ENCODE measurements at places on chromosomes 7 and 10. TPM values are rescaled to one million over a fixed set of nuclear protein-coding genes. Genes with fewer than 3 reads are reported as not detected.

Gene VCL
- total RNA-seq, result 265 TPM

Gene CADPS2
- total RNA-seq, result 8.6 TPM

Gene FAM25C
- total RNA-seq, result not detected

Gene ZFYVE27
- 34.0 TPM for total RNA-seq

Gene KCNH2
- total RNA-seq, result 2.7 TPM

Gene CISD1
- total RNA-seq, result 14.6 TPM

Gene HOGA1
- total RNA-seq, result 0.32 TPM

Gene PLEKHS1
- total RNA-seq, result not detected

Gene RSPH10B2
- 0.05 TPM for total RNA-seq

Gene TCERG1L
- not detected for total RNA-seq

Gene C10orf105
- not detected for total RNA-seq

Gene COPG2
- total RNA-seq, result 42.7 TPM

Gene PRSS1
- total RNA-seq, result not detected

Gene IFIT1
- 4.8 TPM for total RNA-seq

Gene CHST15
- 0.46 TPM for total RNA-seq

Gene POLR2J2
- total RNA-seq, result 2.7 TPM

Gene PRPS1L1
- total RNA-seq, result not detected

Gene PLCE1
- 1.1 TPM for total RNA-seq

Gene AKR1D1
- not detected for total RNA-seq

Gene VIPR2
- not detected for total RNA-seq

Gene GSTO2
- total RNA-seq, result 2.6 TPM

Gene UPK3B
- total RNA-seq, result not detected

Gene PODXL
- total RNA-seq, result 3.5 TPM

Gene RAPGEF5
- total RNA-seq, result 1.5 TPM

Gene BICC1
- 21.9 TPM for total RNA-seq

Gene C7orf57
- not detected for total RNA-seq

Gene MBLAC1
- 2.2 TPM for total RNA-seq

Gene WAPL
- 57.8 TPM for total RNA-seq

Gene OGDHL
- total RNA-seq, result 0.14 TPM

Gene RELN
- under 0.01 TPM for total RNA-seq

Gene GRM8
- not detected for total RNA-seq

Gene LIPK
- total RNA-seq, result not detected

Gene ANKRD2
- total RNA-seq, result 0.89 TPM

Gene ASAH2B
- total RNA-seq, result 3.3 TPM

Gene CH25H
- total RNA-seq, result not detected

Gene RARRES2
- not detected for total RNA-seq

Gene IGF2BP3
- total RNA-seq, result 53.6 TPM

Gene FAM237B
- not detected for total RNA-seq

Gene SAP25
- not detected for total RNA-seq

Gene GPR85
- total RNA-seq, result 2.6 TPM

Gene EN2
- total RNA-seq, result under 0.01 TPM

Gene LIPJ
- not detected for total RNA-seq

Gene BTBD16
- total RNA-seq, result not detected

Gene STRA8
- total RNA-seq, result not detected

Gene MUC12
- total RNA-seq, result 0.60 TPM

Gene ASNS
- 69.5 TPM for total RNA-seq

Gene TMEM213
- total RNA-seq, result not detected
